Activated naive CD4-positive, alpha-beta T cell (primary cell): ENCODE measurements at places on chromosomes 6 and 20.

GRCh38 chr6:18246205-18246604 is 18.1 kb downstream of the DEK start:
- DNase-seq: no peak

DNA sequence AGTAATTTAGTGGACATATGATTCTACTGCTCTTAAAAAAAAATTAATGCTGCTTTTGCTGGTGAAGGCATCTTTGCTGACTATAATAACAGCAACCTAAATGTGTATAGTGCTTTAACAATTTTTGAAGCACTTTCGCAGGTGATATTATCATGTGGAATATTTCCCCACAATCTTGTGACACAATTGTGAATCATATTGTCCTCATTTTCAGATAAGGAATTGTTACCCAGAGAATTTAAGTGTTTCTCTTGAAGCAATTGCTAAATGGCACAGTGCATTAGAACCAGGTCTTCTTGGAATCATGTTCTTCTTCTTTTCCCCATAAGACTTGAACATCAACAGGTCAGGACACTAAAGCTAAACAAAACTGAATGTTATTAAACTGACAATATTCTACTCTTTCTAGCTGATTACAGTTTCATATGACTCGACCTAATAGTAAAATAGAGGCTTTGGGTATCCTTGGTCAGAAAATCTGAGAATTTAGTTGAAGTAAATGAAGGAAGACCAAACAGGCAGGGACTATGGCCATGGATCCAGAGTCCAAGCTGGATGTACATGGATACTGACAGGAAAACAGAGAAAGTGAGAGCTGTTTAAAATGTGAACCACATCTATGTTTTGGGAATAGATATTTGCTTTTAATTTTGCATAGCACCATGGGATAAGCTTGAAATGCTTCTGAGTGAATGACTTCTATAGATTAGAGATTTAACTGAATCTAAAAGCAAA is 121.8 kb upstream of the SLC35B3 start:
- DNase-seq: no peak

- DNase-seq: no peak
Observed at GRCh38 chr20:25744261-25744660, 47.6 kb upstream of the ZNF337 start.

GRCh38 chr6:167244064-167244960 is 46.8 kb upstream of the UNC93A start:
- DNase-seq: no peak

DNA sequence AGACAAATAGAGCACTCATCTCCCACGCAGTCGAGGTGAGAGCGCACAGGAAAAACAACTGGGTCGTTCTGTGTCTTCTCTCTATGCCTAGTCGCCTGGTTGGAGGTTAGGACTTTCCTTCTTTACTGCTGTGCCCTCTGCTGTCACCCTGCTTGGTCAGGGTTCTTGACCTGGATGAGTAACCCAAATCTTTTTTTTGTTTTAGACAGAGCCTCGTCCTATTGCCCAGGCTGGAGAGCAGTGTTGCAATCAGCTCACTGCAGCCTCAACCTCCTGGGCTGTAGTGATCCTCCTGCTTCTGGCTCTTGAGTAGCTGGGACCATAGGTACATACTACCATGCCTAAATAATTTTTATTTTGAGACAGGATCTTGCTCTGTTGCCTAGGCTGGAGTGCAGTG is 24.5 kb downstream of the PRPF6 start:
- DNase-seq: no peak

DNA sequence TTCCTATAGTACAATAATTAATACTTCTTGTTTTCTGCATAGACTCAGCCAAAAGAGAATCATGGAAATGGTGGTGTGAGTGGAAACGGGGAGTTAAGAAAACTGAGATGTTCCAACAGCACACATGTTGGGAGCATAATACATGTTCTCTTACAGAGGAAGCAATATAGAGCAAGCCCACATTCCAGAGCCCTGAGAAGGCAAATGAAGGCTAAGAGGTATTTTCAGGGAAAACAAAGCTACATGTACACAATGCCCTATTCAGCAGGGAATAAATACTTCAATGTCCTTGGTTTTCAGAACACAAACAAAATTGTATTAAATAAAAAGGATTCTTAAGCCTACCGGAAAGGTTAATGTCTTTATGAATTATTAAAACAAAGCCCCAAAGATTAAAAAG is 35.1 kb upstream of the SMIM8 start:
- DNase-seq: no peak

DNA sequence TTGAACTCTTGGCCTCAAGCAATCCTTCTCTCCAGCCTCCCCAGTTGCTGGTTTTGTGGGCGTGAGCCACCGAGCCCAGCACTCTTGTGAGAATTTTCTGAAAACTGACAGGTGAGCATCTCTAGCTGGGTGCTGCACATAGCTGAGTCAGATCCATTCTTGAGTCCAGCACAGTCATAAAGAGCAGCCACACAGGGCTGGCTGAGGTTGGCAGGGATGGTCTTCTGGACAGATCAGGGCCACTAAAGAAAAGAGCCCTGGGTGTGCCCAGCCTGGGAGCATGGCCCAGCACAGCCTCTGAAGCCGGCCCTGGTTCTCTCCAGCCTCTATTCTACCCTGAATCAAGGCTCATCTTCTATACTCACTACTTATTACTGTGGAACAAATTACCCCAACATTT is 11.5 kb downstream of the DLGAP4 start:
- no peak for DNase-seq

GRCh38 chr6:143549221-143549948 is 37.9 kb upstream of the FUCA2 start:
- no peak for DNase-seq

DNA sequence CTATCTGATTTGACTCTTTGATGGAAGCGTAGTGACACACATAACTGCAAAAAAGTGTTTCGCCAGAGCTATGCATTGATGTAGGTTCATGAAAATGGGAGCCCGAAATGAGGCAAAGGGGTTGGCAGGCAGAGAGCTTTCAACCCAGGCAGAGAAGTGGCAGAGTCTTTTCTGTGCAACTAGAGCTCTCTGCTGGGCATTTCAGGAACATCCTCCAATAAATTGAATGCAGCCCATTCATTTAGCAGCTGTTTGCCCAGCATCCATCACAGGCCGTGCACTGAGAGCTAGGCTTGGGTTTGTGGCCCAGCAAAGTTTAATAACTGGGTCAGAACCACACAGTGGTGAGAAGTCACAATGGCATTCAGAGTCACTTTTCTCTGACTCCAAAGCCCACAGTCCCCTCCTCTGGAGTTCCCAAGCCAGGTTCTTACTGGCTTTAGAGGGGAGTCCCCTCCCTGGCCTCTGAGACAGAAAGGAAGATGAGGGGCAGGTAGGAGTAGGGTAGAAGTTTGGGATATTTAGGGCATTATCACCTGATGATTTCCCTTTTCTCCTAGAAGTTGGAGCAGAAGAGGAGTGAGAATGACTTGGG is 31.8 kb upstream of the ELMO2 start:
- DNase-seq: no peak

GRCh38 chr20:36306553-36307411 is 643 bp downstream of the DLGAP4 start:
- DNase-seq: no peak

DNA sequence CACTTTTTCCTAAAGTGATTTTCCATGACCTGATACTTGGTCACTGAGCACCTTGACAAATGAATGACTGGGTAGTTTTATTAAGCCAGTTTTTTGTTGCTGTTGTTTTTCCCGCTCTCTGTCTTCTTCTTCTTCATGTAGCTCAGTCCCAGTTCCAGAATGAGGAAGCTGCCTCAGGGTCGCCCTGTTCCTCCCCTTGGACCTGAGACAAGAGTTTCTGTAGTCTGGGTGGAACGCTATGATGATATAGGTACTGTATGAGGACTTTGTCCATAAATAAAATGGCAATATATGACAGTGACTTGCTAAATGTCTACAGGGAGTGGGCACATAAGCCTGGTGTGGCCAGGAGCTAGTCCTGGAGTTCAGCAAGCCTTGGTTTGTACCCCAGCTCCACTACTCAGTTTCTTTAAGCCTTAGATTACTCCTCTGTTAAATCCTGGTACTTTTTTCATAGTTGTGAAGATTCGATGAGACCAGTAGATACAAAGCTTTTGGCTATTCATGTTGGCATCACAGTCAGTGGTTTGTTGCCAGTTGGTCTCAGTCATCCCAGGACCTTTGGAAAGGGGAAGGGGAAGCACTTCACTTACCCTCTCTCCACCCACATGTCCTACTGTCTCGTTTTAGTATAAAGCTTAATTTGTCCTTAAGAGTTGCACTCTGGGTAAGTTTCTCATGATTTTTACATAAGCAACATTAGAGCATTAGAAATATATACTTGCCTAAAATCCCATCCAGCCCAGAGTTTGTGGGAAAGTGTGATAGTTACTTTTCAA is 11.1 kb upstream of the ADIG start:
- DNase-seq: no peak

GRCh38 chr20:20411402-20411801 is 43.5 kb downstream of the INSM1 start:
- no peak for DNase-seq

DNA sequence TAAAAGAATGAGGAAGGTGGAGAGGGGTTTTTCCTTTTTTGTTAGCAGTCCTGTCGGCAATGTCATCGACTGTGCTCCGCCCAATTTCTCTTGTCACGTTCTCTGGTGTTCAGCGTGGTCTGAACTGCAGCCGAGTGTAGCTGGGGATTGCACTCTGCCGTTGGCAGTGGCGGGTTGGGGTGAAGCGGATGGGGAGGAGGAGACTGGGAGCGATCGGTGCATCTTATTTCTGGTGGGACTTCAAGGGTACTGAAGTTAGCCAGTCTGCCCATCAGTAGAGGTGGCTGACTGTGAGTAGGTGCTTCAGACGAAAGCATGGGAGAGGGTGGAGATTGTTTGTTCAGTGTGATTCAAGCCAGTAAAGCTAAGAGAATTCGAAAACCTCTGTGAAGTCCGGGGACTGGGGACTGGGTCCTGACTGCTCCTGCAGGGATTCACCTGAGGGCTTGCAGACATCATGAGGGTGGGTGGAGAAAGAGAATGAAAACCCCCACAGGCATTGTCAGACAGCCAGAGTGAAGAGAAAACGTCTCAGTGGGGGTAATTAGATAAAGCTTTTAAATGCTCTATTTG is 5.1 kb downstream of the RREB1 start:
- peak; percentile 22 for DNase-seq

- no peak for DNase-seq
Observed at GRCh38 chr6:143515766-143516355, 4.3 kb upstream of the FUCA2 start.

- no peak for DNase-seq
Observed at GRCh38 chr20:21515300-21516179, 1.7 kb upstream of the NKX2-2 start.

DNA sequence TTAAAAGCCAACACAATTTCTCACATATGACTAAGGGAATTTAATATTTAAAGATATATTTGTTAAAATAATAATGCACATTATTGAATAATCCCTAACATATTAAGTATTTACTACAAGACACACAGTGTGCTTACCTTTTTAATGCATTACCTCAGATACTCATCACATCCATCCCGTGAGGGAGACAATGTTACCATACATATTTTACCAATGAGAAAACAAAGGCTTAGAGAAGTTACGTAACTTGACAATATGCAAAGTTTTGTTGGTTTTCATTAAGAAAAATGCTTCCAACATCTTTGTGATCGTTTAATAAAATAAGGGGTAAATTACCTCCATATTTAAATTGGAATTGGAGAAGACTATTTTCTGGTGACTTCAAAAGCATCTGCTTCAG is 4.3 kb downstream of the IFNGR1 start:
- no peak for DNase-seq

DNA sequence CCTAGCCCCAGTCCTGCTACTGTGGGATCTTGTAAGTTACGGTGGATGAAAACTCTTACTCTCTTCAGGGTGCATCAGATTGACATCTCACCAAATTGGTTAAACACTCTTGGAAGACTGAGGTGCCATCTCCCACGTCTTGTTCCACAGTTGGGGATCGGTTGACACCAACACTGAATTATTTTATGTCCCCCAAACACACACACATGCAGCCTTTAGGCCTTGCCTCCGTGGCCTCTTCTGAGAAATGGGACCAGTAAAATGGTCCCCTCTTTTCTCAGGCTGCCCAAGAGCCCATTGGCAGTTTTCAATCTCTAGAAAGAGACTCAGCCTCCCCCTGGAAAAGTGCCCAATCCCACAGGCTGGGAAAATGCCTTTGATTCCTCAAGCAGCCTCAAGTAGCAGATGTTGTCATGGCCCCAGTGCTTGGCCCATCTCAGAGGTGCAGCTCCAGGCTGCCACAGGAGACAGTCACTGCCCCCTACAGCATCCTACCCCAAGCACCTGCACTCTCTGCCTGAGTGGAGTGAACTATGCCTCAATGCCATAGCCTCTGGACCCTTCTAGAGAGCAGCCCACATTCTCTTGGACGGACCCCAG is 163.9 kb downstream of the ANKRD60 start:
- DNase-seq: no peak

- no peak for DNase-seq
Observed at GRCh38 chr6:14524319-14524718, 406.7 kb downstream of the CD83 start.

DNA sequence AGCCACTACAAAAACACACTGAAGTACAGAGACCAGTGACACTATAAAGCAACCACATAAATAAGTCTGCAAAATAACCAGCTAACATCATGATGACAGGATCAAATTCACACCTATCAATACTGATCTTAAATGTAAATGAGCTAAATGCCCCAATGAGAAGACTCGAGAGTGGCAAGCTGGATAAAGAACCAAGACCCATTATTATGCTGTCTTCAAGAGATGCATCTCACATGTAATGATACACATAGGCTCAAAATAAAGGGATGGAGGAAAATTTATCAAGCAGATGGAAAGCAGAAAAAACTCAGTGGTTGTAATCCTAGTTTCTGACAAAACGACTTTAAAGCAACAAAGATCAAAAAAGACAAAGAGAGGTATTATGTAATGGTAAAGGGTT is 138.1 kb upstream of the PLN start:
- DNase-seq: no peak

DNA sequence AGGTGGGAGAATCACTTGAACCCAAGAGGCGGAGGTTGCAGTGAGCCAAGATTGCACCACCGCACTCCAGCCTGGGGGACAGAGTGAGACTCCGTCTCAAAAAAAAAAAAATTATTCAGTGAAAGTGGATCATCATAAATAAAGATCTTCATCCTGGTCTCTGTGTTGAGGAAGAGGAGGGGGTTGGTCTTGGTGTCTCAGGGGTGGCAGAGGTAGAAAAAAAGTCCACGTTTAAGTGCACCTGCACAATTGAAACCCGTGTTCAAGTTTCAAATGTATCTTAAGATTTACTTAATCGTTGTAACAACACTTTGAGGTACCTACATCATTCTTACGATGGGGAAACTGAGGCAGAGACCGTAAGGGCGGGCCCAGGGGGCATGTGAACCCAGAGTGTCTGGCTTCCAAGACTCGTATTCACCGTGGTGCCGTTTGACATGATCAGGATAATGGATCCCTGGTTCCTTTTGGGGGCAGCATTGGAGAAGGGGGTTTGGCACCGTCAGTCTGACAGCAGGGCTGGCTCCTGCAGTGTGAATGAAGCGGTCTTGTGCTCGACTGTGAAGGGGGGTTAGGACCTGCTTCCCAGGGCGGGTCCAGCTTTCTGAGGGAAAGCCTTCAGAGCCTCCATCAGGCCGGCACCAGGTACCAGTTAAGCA is 32.9 kb upstream of the ID1 start:
- DNase-seq: no peak
